ENCODE measurements at places on chromosomes 16 and 17. TPM values are rescaled to one million over a fixed set of nuclear protein-coding genes. Genes with fewer than 3 reads are reported as not detected.

The FBF1 gene
- total RNA-seq: 22.6 TPM

The CUEDC1 gene
- 0.33 TPM for total RNA-seq

The ADAP2 gene
- 2.3 TPM for total RNA-seq

GRCh38 chr16:56767024-56767423 lies 37.1 kb downstream of the NUP93 start:
- DNase-seq: no peak
- no peak overlapping the region for H3K4me3 ChIP-seq
- H3K4me1 ChIP-seq: no peaks in the 10 kb centered on the region
- H3K27me3 ChIP-seq: no peaks in the 10 kb centered on the region
- H3K27ac ChIP-seq: no peak overlapping the region

The NOG gene
- total RNA-seq: 0.73 TPM

GRCh38 chr17:77886387-77886728 lies 72.1 kb upstream of the TNRC6C start:
- H3K4me3 ChIP-seq: no peak overlapping the region
- H3K4me1 ChIP-seq: peaks cover 58% of the 10 kb centered on the region
- no peak overlapping the region for H3K27ac ChIP-seq
- no peak for DNase-seq
- no peaks in the 10 kb centered on the region for H3K36me3 ChIP-seq
- no peaks in the 10 kb centered on the region for H3K27me3 ChIP-seq

DNA sequence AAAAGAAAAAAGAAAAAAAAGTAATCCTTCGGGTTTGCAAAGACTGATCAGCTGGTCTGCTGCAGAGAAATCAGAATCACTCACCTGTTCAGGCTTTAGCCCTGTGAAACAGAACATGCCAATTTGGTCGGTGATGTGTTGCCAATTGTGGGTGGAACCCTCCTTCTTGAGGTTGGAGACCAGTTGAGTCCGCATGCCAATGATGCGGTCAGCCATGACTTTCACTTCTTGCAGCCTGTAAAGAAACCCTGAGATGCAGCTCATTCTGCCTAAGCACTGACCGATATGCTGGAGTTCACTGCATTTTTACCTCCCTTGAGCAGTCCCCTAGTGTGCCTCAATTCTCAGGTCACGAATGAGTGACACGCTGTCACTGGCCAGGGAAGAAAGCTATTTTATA lies 24.8 kb upstream of the SLC38A7 start:
- no peak overlapping the region for H3K4me3 ChIP-seq
- no peaks in the 10 kb centered on the region for H3K27me3 ChIP-seq
- no peak for DNase-seq
- peaks cover 18% of the 10 kb centered on the region for H3K36me3 ChIP-seq

- no peaks in the 10 kb centered on the region for H3K36me3 ChIP-seq
- no peak overlapping the region for H3K27ac ChIP-seq
- DNase-seq: no peak
- no peaks in the 10 kb centered on the region for H3K27me3 ChIP-seq
These were observed 191.9 kb upstream of the AXIN2 start for GRCh38 chr17:65753348-65753747.

The TBC1D3 gene
- total RNA-seq: not detected

DNA sequence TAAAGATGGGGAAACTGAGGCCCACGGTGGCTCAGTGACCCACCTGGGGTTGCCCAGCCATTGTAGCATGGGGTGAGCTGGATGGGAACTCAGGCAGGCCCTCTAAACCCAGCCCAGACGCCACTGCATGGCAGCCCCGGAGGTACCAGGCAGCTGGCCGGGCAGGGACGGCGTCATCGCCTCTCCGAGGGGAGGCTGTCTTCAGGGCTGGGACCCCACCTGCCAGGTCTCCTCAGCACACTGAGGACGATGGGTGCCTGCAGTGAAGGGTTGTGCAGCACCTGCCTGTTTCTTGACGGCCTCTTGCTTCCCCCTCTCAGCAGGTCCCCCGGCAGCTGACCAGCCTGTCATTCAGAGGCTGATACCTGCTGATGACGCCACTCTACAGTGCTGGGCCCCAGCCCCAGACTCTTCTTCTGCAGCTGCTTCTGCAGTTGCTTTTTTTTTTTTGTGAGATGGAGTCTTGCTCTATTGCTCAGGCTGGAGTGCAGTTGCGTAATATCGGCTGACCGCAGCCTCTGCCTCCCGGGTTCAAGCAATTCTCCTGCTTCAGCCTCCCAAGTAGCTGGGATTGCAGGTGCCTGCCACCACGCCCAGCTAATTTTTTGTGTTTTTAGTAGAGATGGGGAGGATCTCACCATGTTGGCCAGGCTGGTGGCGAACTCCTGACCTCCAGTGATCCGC lies 24.7 kb downstream of the RNF213 start:
- H3K36me3 ChIP-seq: peaks cover 37% of the 10 kb centered on the region
- H3K4me1 ChIP-seq: no peaks in the 10 kb centered on the region
- DNase-seq: no peak

DNA sequence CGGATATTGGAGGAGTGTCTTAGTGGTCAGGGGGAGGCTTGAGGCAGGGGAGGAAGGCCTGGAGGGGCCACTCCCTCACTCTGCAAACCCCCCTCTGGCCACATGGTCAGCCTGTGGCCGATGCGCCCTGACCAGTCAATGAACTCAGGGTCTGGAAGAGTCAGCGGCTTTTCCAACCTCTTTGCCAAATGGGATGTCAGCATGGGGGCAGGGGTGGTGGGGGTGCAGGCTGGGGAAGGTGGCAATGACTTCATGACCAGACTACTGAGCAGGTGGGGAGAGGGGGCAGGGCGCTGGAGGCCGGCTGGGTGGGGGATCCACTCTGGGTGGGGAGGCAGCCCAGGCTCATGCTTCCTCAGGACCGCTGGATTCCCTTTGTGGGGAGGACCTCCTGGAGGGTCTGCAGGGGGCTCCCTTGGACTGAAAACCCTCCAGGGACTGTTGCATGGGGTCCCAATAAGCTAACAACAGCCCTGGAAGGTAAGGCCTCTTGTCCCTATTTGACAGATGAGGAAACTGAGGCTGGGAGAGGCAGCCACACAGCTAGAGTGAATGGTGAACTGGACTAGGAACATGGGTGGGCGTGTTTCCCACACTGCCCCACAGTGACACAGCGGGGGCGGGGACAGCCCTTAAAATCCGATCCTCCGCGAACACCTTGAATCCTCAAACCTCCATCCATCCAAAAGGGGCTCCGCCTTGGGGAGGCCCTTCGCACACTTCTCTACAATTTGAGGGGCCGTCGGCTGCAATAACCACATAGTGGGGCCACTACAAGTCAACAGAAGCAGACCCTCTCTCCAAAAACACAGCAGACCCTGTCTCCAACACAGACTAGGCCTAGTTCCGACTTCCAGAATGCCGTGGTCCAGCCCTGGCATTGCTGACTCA lies 81.0 kb upstream of the TOB1 start:
- peak overlapping the region; percentile 25 for H3K27ac ChIP-seq
- H3K4me3 ChIP-seq: no peak overlapping the region
- H3K36me3 ChIP-seq: no peaks in the 10 kb centered on the region

GRCh38 chr17:42403150-42403549 lies 14.9 kb upstream of the STAT3 start:
- DNase-seq: no peak
- no peaks in the 10 kb centered on the region for H3K27me3 ChIP-seq
- no peak overlapping the region for H3K27ac ChIP-seq
- H3K4me1 ChIP-seq: peaks cover 23% of the 10 kb centered on the region

- H3K27me3 ChIP-seq: no peaks in the 10 kb centered on the region
- no peaks in the 10 kb centered on the region for H3K36me3 ChIP-seq
- DNase-seq: no peak
- no peaks in the 10 kb centered on the region for H3K4me1 ChIP-seq
These were observed 3.0 kb downstream of the CES3 start for GRCh38 chr16:66964049-66964448.

- peak overlapping the region; percentile 84 for H3K4me3 ChIP-seq
- H3K27ac ChIP-seq: peak overlapping the region; percentile 69
- DNase-seq: no peak
- H3K36me3 ChIP-seq: no peaks in the 10 kb centered on the region
These were observed 1.9 kb downstream of the PRKCB start for GRCh38 chr16:23837553-23838308.

GRCh38 chr17:20995873-20996723 lies 46.7 kb downstream of the USP22 start:
- no peak for DNase-seq
- H3K27me3 ChIP-seq: no peaks in the 10 kb centered on the region
- H3K4me3 ChIP-seq: no peak overlapping the region
- H3K4me1 ChIP-seq: peaks cover 6% of the 10 kb centered on the region
- no peak overlapping the region for H3K27ac ChIP-seq

The ACAP1 gene
- total RNA-seq: 216 TPM

- H3K4me3 ChIP-seq: no peak overlapping the region
- H3K27me3 ChIP-seq: no peaks in the 10 kb centered on the region
- DNase-seq: no peak
- H3K27ac ChIP-seq: no peak overlapping the region
These were observed 222.4 kb upstream of the AXIN2 start for GRCh38 chr17:65783845-65784334.

DNA sequence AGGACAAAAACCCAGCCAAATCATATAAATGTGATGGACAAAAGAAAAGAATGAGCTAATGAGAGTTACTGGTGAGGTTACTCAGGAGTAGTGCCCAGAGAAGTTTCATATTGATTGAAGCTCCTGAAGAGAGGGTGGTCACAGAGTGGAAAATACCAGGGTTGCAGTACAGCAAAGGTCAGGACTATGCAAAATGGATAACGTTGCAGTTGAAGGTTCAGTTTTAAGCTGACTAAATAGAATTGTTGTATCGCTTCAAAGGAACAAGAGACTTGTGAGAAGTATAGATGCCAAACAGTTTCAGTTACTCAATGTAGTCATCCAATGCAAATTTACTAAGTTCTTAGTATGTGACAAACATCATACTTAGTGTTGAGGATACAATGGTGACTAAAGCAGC lies 47.1 kb downstream of the ABCA8 start:
- no peaks in the 10 kb centered on the region for H3K36me3 ChIP-seq
- DNase-seq: no peak
- no peaks in the 10 kb centered on the region for H3K27me3 ChIP-seq
- no peak overlapping the region for H3K4me3 ChIP-seq
- no peaks in the 10 kb centered on the region for H3K4me1 ChIP-seq

The PHLPP2 gene
- 14.4 TPM for total RNA-seq

The CCDC144A gene
- 1.2 TPM for total RNA-seq

The ERN2 gene
- total RNA-seq: not detected

DNA sequence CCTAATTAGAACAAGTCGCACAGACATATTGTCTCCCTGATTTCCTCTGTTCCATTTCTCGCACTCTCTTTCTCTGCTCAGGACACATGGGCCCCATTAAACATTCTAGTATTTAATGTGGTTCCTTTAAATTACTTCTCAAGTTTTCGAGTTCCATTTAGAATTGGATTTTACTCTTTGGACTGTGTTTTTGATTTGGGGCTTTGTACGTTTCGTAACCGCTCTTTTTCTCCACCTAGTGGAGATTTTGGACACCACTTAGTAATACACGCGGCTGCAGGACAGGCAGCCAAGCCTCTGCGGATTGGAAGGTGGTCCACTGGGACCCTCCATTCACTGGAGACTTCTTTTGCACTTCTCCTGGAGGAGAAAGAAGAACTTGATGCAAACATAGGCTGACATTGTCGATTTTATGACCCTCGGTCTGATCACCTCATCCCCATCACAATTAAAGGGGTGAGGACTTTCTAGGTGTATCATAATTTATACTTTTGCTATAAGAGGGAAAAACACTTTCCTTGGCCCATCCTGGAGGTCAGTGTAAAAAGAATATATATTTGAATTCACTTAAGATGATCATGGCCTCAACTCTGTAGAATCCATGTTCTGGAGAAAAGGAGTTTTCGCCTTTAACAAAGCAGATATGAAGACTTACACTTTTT lies 85.7 kb downstream of the NOG start:
- peak overlapping the region; percentile 1 for H3K4me3 ChIP-seq
- no peak overlapping the region for H3K27ac ChIP-seq
- peaks cover 31% of the 10 kb centered on the region for H3K27me3 ChIP-seq
- no peaks in the 10 kb centered on the region for H3K36me3 ChIP-seq
- peaks cover 25% of the 10 kb centered on the region for H3K4me1 ChIP-seq

The KRT17 gene
- 0.35 TPM for total RNA-seq

DNA sequence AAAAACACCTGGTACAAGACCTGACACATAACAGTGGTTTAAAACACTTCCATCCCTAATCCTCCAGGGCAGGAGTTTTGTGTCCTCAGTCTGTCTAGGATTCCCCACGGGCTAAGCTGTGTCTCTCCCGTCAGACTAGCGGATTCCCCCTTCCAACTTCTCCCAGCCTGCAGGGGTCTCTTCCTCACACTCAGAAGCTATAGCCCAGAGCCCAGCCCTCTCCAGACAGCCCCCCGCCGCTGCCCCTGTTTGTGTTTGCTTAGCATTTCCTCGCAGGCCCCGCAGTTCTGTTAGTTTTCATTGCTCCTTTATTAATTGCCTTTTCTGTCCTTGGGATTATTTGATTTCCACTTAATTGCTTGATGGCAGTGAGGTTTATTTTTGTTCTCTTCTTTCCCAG lies 91.2 kb downstream of the TMEM132E start:
- no peaks in the 10 kb centered on the region for H3K4me1 ChIP-seq
- no peaks in the 10 kb centered on the region for H3K36me3 ChIP-seq
- H3K27ac ChIP-seq: no peak overlapping the region
- no peak for DNase-seq
- H3K4me3 ChIP-seq: no peak overlapping the region
- H3K27me3 ChIP-seq: no peaks in the 10 kb centered on the region

DNA sequence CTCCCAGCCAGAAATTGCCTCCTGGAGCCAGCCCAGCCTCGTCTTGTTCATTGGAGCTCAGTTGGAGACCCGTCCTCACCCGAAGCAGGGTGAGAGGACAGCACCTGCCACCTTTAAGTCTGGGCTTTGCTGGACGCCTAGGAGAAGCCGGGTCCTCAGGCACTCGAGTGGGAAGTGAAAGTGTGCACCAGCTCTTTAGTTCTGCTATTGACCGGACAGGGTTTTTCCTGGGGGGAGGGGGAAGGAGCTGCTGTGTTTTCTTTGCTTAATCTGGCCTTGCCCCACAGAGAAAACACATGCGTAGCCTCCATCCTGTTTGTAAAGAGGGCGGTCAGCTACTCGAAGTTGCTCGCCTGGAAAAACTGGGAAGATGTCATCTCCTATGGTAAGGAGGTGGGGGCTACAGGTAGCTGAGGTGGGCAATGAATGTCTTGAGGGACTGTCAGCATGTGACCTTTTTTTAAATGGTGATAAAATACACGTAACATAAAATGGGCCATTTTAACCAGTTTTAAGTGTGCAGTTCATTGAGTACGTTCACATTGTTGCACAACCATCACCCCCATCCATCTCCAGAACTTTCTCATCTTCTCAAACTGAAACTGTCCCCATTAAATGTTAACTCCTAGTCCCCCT lies 34.4 kb downstream of the CMIP start:
- H3K36me3 ChIP-seq: no peaks in the 10 kb centered on the region
- H3K4me3 ChIP-seq: no peak overlapping the region
- no peak for DNase-seq
- no peak overlapping the region for H3K27ac ChIP-seq
- no peaks in the 10 kb centered on the region for H3K27me3 ChIP-seq

GRCh38 chr17:70642059-70642458 lies 472.7 kb downstream of the KCNJ2 start:
- no peaks in the 10 kb centered on the region for H3K4me1 ChIP-seq
- no peaks in the 10 kb centered on the region for H3K27me3 ChIP-seq
- no peak for DNase-seq
- no peaks in the 10 kb centered on the region for H3K36me3 ChIP-seq
- no peak overlapping the region for H3K27ac ChIP-seq

The NXPH3 gene
- total RNA-seq: 0.31 TPM

- H3K4me1 ChIP-seq: peaks cover 99% of the 10 kb centered on the region
- peak; percentile 62 for DNase-seq
- no peaks in the 10 kb centered on the region for H3K27me3 ChIP-seq
- H3K27ac ChIP-seq: no peak overlapping the region
These were observed 294.7 kb downstream of the SEC14L1 start for GRCh38 chr17:77435272-77436057.

The LDHD gene
- not detected for total RNA-seq

The ZP2 gene
- not detected for total RNA-seq

All from CD8-positive, alpha-beta memory T cell (primary cell).